ENCODE measurements at places on chromosomes 16 and 17.

- DNase-seq, result peak; percentile 38
Measured at GRCh38 chr17:50272711-50273653, 1.3 kb upstream of the TMEM92 start.

- no peak for DNase-seq
Measured at GRCh38 chr16:10688291-10688690, 6.4 kb downstream of the TEKT5 start.

DNA sequence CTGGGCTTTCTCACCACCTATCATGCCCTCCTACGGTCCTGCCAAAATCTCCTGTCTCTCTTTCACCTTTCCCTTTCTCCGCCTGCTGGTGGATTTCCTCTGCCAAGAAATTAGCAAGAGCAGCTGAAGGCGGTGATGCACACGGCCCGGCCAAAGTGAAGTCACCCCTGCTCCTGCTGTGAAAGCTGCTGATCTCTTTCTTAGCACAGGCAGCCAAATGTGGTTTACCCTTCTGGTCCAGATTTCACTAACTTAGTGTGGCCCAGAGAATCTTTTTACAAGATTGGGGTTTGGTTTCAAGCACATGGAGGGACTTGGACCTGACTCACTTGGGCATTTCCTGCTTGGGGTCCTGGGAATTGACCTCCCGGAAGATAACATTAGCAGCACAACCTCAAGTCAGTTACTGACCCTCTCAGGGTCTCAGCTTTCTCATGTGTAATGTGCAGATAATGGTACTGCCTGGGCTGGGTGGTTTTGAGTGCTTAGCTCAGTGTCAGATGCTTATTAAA is 155.7 kb downstream of the SOCS1 start:
- no peak for DNase-seq

GRCh38 chr16:30437511-30438046 is 7.7 kb upstream of the DCTPP1 start:
- no peak for DNase-seq

GRCh38 chr16:19722981-19723380 is 4.9 kb downstream of the IQCK start:
- DNase-seq, result no peak

GRCh38 chr16:5851393-5851982 is 753.9 kb upstream of the EEF2KMT start:
- no peak for DNase-seq

DNA sequence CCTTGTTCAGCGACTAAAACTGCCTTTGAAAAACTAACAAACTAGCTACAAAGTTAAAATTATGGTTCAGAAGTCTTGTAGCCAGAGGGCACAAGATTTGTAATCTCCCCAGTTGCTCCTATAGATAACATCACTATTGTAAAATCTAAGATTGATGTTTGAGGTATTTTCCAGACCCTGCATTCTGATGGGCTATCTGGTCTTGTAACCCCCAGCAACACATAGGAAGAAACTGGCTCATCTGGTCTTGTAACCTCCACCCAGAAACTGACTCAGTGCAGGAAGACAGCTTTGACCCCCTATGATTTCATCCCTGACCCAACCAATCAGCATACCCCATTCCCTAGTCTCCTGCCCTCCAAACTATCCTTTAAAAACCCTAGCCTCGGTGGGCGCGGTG is 12.3 kb upstream of the CHCT1 start:
- no peak for DNase-seq

DNA sequence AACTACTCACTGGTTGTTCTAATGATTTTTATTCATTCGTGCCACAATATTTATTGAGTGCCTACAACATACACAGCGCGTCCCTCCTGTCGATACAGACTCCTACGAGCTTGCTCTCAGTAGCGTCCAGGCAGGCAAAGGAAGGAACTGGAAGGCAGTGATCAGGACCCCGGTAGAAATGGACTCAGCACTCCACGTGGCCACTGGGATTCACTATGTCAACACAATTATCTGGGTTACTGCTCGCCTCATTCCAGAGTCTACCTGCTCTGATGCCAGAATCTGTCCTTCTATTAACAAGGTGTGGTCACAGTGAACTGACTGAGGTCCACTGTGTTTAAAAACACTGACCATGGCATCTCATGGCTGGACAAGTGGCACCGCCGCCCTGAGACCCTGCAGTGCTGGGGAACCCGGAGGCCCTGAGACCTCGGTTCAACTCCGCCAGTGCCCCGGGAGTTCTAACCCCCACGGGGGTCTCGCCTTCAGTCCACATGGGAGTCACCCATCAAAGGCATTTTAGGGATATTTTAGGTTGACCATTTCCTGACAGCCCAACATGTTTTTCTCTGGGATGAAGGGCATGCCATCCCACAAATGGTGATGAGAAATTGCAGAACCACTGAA is 71.4 kb downstream of the ZFHX3 start:
- DNase-seq, result no peak

GRCh38 chr16:53374800-53375199 is 59.5 kb upstream of the RBL2 start:
- no peak for DNase-seq

GRCh38 chr16:72751076-72751475 is 296.9 kb downstream of the ZFHX3 start:
- no peak for DNase-seq

GRCh38 chr17:76727745-76728456 is 1.3 kb downstream of the METTL23 start:
- DNase-seq, result no peak

DNA sequence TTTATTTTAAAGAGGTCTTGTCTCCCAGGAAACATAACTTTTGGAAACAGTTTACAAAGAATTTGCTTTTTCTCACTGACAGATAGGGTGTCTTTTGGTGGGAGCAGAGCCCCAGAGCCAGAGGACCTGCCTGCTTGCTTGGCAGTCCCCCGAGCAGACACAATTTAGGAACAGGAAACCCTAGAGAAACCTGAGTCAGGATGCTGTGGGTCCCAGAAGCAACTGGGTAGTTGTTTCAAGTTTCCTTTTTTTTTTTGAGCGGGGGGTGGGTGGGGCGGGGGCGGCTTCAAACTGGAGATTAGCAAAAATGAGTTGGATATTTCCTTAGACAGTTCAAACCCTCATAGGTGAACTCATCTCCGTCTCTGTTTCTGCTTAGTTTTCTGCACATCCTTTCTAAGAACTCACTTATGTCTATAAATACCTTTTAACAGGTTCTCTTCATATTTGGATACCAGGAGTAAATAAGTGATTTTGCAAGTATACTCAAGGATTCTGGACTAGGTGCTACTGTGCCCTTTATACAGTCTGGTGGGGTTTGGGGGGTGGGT is 135.1 kb downstream of the PRKCA start:
- DNase-seq, result no peak

GRCh38 chr17:7717756-7718350 is 309 bp downstream of the DNAH2 start:
- no peak for DNase-seq

DNA sequence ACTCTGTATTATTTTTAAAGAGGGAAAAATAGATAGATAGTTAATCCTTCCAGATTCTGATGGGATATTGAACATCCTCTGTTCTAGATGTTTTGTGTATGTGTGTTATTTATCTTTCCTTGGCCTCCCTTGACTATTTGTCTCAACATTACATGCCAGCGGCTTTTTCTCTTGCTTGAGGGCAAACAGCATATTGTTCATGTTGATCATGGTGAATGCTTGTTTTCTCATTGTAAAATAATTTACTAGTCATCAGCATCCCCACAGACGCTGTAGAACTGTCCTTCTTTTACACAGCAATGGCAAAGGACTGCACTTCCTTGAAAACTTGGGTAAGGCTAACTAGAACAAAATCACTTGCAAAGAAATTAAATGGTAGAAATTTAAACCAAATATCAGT is 1376.4 kb upstream of the GOT2 start:
- no peak for DNase-seq

GRCh38 chr16:12898551-12898950 is 2.8 kb upstream of the SHISA9 start:
- no peak for DNase-seq

GRCh38 chr16:76268824-76269223 is 8.4 kb upstream of the CNTNAP4 start:
- DNase-seq, result no peak

- no peak for DNase-seq
Measured at GRCh38 chr16:22970209-22970865, 156.4 kb downstream of the HS3ST2 start.

DNA sequence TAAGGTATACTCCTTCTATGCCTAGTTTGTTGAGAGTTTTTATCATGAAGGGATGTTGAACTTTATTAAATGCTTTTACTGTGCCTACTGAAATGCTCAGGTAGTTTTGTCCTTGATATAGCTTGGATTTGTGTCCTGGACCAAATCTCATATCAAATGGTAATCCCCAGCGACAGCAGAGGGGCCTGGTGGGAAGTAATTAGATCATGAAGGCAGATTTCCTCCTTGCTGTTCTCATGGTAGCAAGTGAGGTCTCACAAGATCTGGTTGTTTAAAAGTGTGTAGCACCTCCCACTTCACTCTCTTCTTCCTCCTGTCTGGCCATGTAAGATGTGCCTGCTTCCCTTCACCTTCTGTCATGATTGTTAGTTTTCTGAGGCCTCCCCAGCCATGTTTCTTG is 78.2 kb downstream of the KIF2B start:
- DNase-seq, result no peak
